Stimulated activated CD8-positive, alpha-beta memory T cell treated with anti-CD3 and anti-CD28 coated beads, Interleukin-7, amount 100 ng/mL, for 1 hour (primary cell): ENCODE measurements at places on chromosomes 7 and 10.

GRCh38 chr10:16909961-16910792, 93.0 kb upstream of the RSU1 start:
- DNase-seq, result no peak

- no peak for DNase-seq
These were observed 954.7 kb upstream of the ZNF722 start for GRCh38 chr7:63043657-63044543.

DNA sequence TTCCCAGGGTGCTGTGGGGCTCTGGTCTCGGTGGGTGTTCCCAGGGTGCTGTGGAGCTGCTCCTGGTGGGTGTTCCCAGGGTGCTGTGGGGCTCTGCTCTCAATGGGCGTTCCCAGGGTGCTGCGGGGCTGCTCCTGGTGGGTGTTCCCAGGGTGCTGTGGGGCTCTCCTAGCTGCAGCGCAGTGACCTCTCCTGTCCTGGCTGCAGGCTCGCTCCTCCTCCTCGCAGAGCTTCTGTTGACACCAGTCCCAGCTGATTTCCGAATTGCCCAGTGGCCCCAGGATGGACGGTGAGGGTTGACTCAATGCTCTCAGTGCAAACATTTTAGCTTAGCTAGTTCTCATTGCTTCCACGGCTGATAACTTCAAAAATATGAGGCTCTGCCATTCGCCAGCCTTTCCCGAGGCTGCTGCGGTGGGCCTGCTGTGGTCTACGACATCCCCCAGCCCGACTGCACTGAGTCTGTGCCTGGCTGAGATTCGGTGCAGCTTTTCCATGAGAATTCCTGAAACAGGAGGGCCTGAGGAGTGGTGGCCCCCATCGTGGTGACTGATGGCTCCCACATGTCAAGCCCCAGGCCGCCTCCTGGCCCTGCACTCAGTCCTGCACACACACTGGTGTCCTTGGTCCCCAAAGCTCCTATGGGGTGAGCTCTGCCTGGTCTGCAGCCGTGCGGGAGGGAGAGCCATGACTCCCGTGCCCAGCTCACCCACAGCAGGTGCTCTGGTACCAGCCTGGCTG, 58.3 kb upstream of the NKX6-2 start:
- DNase-seq, result no peak

- peak; percentile 53 for DNase-seq
These were observed 151.8 kb downstream of the SFMBT2 start for GRCh38 chr10:7258948-7259523.

DNA sequence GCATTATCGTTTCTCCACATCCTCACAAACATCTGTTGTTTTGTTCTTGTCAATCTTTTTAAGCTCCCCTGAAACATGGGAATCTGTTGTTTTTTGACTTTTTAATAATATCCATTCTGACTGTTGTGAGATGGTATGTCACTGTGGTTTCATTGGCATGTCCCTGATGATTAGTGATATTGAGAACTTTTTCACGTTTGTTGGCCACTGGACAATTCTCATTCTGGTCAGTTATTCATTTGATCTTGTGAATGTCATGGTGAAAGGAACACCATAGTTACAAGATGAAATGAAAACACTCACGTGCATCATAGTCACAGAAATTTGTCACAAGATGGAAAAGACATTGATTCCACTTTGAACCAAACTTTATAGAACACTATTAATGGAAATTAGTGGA, 20.5 kb upstream of the SGCE start:
- DNase-seq, result no peak

DNA sequence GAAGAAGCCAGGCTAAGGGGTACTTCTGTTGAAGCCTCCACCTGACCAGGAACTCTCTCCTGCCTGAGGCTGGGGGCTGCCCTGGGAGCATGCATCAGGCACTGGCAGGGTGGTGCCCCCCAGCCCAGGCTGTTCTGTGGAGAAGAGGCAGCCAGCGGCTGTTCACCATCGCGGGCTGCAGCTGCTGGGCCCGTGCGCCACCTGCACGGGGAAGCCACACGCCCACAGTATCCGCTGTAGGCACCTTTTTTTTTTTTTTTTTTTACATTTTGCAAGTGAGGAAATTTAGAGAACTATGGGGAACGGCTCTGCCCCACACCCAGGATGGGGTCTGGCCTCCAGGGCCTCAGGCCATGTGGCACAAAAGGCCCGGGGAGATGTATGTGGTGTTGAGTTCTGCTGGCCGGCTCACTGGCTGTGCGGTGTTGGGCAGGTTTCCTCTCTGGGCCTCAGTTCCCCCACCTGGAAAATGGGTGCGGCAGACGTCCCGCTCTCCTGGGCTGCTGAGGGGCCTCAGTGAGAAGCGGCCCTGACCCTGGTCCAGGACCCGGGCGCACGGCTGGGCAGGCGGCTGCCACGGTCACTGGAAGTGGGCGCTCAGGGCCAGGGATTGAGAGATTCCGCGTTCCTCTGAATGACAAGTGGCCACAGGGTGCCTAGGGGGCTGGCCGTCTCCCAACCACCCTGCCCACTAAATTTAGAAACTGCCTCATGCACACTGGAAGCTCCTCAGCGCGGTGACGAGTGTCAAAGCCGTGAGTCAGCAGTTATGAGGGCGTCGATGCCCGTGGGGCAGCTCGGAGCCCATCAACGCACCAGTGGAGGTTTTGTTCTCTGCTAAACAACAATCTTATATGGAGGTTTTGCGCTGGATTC, 8.8 kb upstream of the INTS1 start:
- no peak for DNase-seq

DNA sequence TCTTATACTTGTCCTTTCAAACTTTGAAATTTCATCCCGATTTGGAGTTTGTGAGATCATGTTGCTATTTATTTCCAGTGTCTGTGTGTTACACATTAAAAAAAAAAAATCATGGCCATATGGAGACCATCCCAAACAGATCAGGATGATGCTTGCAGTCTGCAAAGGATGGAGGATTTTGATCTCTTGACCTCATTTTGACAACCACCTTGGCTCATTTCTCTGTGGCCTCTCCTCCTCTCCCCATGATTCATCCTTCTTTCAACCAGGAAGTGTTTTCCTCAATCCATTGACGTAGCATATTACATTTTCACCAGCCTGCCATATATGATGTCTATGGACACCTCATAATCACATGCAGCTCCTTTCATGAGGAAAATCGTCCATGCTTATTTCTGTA, 68.9 kb upstream of the INSYN2A start:
- DNase-seq, result no peak
